Activated CD4-positive, alpha-beta T cell treated with anti-CD3 and anti-CD28 coated beads for 48 hours (primary cell): ENCODE measurements at places on chromosomes 1 and 21.

- peak; percentile 87 for DNase-seq
Observed at GRCh38 chr1:9280015-9280860, 12.5 kb upstream of the SPSB1 start.

DNA sequence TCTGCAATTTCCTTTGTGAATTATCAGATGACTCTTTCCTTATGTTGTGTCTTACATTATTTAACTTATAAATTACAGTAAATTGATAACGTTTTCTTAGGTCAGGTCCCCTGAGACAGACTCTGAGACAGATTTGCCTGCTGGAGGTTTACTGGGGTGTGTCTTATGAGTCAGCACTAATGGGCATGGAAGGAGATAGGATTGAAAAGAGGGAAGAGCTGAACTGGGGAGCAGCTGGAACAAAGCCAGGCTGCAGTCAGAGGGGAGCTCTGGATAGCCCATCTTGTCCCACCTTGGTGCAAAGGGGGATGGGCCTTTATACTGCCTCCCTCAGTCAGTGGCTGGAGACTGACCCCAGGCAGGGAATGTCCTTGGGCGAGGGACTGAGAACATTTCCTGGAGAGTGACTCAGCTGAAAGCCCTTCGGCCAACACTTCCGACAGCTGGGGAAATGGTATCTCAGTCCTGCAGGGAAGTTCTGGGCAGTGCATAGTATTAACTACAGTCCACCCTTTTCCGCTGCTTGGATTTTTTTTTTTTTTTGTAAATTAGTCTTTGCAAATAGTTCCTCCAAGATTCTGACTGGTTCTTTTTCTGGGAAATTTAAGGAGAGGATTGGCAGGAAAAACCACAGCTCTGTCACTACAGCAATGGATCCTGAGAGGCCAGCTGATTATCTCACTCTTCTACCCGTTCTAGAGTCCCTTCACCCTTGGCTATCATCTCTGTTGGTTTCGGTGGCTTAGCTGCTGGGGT, 39.1 kb upstream of the CDC42BPA start:
- no peak for DNase-seq

DNA sequence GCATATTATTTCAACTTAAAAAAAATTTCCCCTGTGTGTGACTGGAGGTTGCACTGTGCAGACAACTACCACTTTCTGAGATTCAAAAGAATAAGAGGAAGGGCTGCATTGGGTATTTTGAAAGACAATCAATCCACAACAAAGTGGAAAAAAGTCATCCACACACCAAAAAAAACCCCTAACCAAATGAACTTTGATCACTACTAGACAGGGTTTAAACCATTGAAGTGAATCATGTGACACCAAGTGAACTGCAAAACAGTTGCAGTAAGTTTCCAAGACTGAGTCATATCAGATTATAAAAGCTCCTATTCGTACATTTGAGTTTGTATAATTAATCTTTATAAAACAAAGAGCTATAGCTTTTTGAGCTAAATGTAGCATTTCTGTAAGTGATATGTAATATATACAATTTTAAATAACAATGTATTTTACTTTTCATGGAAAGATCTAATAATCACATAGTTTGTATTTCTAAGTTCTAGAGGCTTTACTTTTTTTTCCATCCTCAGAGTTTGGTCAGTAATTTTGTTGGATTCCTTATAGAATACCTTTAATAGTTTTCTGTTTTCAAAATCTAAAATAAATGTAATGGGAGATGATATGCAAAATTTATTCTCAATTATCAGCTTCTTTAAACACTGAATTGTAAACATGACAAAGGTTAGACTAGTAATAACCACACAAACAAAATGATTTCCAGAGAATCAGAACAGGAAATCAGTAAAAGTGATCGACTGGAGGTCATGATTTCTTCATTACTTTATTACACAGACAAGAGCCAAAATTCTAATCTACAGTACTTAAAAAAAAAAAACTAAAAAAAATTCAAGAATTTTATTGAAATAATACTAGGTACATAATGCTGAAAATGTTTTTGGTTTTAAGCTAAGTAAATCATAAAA, 50.5 kb upstream of the GFI1 start:
- no peak for DNase-seq

DNA sequence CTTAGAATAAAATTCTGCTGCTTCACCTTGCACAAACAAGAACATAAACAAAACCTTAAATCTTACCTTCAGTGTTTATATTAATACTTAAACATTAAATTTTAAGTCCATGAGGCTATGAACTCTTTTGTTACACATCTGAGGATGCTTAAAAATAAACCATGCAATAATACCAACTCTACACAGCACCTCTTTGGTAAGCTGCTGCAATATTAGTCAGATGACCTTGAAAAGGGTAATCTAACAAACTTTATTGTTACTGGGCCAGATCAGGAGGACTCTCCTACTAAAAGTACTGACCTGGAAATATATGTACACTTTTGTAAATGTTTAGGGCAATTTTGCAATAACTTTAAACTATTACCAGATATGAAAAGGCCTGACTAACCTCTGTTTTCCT, 763 bp downstream of the SIKE1 start:
- no peak for DNase-seq

- DNase-seq = no peak
Observed at GRCh38 chr1:8578936-8579335, 238.5 kb downstream of the RERE start.

GRCh38 chr1:8410791-8411190, 92.9 kb downstream of the SLC45A1 start:
- no peak for DNase-seq
